Anterior cingulate cortex (tissue), 58 donors: ENCODE measurements at places on chromosomes 12 and 14.

DNA sequence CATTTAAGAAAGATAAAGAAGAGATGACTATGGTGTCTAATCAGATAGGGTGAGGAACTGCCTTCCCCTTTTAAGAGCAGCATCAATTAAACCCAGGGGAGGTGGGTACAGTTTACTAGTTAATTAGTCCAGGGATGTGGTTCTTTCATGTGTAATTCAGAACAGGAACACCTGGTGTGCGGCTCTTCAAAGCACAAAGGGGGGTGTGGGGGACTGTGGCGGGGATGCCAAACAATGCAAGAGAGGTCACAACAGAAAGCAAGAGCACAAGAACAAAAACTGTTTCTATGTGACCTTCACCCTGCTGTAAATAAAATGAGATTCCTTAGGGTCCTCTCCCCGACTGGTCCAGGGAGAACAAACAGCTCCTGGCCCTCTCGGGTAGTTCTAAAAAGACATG is 183.9 kb upstream of the SOX5 start:
- DNase-seq, result no peak

- DNase-seq, result no peak
Measured at GRCh38 chr14:101497684-101498525, 63.4 kb upstream of the DIO3 start.

DNA sequence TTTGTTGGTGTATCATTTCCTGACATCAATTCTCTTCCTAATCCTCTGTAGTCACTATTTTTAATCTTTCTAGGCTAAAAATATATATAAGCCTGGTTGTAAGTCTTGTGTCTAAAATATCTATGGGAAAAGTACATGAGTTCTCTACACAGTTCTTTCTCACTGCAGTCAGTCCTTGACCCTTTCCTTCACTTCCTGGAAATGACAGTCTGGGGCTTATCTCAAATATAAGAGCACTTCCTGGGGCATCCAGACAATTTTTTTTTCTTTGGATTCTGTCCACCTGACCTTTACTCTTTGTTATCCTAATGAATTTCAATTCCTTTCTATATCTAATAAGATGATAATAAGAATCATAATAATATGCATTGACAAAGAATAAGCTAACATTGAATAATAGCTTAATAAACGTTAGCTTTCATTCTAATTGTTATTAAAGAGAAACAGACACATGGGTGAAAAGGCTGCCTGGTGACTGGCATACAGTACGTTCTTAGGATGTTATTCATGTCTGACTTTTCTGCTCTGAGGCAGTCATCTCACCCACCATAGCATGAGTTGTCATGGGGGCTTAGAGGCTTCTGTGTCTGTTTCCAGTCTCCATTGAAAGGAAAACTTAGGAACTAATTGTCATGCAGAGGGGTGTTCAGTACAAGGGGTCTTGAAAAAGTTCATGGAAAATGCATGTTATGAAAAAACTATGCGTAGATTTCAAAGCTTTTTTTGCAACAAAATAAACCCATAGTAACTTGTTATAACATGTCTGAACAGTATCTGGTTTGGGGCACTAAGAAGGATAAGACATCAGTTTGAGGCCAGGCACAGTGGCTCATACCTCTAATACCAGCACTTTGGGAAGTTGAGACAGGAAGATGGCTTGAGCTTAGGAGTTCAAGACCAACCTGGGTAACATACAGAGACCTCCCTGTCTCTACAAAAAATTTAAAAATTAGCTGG is 66.2 kb upstream of the DNM1L start:
- no peak for DNase-seq

DNA sequence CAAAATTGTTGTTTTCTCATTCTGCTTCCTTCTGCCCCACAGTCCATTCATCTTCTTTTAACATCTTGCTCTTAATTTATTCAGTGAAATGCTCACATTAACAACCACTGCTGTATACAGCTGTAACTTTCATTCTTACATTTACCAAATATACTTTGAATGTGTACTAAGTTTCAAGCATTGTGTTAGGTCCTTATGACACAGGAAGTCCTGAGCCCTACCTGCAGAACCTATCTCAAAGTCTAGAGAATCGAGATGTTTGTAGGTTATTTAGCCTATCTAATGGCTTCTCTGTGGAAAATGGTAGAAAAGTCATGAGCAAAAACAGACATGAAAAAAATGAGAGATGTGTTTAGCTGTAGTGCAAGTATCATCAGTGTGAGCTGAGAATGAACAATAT is 117.6 kb upstream of the MGAT4C start:
- DNase-seq, result no peak

GRCh38 chr14:93086441-93087055 is 29.2 kb downstream of the ITPK1 start:
- DNase-seq, result no peak

GRCh38 chr14:91363776-91364523 is 53.7 kb downstream of the CCDC88C start:
- no peak for DNase-seq

DNA sequence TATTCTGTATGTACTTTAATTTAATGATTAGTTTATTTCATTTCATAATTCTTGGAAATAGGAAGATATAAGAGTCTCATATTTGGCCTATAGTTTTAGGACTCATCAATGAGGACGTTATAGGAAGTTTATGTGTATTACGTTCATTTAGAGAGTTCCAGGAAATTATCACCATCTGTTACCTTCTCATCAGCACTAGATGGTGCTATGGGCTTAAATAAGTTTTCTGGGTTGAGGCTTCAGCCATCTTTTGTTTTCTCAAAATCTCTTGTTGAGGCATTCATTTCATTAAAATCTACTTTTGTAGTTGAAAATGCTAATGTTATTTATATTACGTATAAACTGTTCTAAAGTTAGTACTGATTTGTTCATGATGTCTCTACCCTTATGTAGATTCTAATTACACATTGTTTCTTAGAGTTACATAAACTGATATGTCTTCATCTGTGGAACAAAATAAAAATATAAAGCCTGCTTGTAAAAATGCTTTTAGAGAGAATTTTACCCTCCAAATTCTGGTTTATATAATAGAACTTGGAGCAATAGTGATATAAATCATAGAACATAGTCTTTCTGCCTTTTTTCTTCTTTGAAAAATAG is 89.2 kb downstream of the CFAP54 start:
- DNase-seq, result no peak
